ENCODE measurements at places on chromosomes 3 and 15.

GRCh38 chr3:186381424-186382216 is 19.6 kb upstream of the DGKG start:
- DNase-seq = peak; percentile 52

- DNase-seq = no peak
Observed at GRCh38 chr3:119950666-119951325, 143.5 kb downstream of the GSK3B start.

- peak; percentile 63 for DNase-seq
Observed at GRCh38 chr3:120567370-120568201, 28.6 kb upstream of the NDUFB4 start.

DNA sequence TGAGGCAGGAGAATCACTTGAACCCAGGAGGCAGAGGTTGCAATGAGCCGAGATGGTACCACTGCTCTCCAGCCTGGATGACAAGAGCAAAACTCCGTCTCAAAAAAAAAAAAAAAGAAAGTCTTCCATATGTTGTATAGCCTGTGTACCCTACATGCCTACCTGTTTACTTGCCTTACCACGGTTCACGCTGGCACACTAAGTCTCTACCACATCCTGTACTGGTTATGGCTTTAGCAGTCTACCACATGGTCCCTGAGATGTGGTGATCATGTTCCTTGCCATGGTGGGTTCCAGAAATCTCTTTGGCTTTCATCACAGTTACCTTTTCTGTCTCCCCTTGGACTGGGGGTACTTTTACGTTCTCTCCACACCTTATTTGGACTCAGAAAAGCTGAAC is 63.8 kb upstream of the TBC1D5 start:
- DNase-seq = no peak

GRCh38 chr3:34882764-34883163 is 756.6 kb upstream of the ARPP21 start:
- DNase-seq = no peak

- no peak for DNase-seq
Observed at GRCh38 chr15:40104296-40104864, 4.3 kb downstream of the BMF start.

DNA sequence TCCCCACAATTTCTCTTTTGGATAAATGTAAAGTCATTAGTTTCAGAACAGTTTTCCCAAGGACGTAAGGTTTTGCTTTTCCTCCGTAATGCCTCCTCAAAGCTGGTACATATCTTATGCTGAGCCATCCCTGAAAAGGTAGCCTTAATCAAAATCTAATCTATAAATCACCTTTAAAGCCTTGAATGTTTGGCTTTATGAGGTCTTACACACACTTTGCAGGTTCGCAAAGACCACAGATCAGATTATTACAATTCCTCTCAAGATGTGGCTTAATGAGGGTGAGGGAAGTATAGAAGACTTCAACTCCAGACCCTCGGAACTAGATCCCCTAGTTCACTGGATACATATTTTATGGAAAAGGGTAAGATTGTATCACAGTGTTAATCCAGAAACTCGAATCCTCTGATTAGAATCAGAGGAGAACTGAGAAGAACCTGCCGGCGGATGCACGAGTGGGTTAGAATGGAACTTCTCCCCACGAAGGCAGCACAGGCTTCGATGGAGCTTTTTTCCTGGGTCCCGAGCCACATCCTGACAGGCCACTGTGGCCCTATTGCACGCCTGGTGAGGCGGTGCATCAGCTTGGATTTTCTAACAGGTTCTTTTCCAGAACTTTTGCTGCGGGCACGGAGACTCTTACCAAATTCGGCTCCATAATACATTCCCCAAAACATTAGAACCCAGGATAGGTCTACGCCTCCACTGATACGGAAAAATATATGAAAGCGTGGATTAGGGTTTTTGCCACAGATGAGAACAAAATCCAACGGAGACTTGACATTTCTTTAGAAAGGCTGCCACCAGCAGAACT is 1.2 kb downstream of the CTXND1 start:
- DNase-seq = no peak

DNA sequence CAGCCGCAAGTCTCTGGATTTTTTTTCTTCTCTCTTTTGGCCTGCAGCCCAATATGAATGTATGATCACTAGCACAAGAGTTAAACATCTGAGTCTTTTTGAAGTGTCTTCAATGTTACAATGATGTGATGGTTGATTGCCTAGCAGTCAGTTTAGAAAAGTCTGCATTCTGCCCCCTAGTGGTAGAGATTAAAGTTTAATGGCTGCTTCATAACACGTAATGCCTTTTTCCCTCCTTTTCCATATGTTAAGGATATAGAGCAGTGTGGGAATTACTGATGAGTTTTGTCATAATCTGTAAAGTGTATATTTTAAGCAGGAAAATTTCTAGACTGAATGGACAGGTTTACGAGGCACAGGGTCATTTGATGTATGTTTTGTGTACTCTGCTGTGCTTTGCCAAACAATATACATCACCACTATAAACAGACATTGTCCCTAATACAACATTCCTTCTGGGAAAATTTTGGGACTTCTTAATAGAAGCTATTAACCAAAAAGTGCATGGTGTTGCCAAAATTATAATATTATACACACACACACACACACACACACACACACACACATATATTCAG is 1038.5 kb upstream of the NR2F2 start:
- DNase-seq = no peak

DNA sequence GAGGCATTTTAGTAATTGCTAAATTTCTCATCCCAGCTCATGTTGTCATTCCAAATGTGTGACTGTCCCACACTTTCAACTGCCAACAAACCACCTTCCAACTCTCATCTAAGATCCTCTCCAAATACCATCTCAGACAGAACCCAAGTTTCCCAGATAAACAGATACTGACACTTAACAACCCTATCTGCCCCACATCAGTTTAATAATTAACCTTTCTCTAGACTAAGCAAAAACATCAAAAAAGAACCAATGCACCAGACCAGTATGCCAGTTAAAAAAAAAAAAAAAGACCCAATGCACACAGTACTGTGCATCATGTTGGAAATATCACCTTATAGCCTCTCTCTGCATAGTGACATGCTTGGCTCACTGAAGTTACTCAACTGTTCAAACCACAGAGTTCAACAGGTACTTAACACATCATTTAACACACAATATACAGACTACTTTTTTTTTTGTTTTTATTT is 5.5 kb downstream of the SFMBT1 start:
- DNase-seq = no peak

DNA sequence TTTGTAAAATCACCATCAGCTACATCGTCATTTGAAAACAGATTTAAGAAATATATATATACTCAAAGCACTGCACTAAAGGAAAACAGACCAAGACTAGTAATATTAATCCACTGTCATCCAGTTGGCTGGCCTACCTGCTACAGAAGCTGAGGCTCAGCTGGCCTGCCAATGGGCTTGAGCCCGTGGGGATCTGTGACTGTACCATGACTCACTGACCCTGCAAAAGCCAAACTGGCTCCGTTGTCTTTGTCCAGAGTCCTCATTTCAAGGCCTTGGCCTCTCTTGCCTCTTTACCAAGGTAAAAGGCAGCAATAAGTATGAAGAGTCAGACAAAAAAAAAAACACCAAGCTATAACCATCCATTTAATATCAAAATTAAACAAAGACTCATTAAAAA is 463.5 kb upstream of the RASGRP1 start:
- DNase-seq = no peak

DNA sequence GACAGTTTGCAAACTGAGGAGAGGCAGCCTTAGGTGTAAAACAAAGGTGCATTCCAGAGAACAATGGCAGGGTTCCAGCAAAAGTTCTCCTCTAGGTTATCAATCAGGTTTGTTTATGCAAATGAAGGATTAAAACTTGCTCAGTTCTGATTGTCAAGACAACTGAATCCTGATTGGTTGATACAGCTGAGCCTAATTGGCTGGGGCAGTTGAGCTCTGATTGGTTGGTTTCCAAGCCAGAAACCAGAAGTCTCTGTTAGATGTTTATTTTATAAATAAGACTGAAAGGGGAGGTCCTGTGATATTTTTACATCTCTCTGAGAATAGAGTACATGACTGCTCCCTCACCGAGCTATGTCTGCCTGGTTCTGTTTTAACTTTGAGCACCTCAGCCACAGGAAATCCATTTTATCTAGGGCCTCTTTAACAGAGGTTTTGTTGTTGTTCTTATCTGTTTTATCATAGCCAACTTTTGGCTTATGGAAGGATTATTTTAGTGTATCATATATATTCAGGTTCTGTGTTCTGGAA is 37.8 kb downstream of the PPM1L start:
- no peak for DNase-seq

DNA sequence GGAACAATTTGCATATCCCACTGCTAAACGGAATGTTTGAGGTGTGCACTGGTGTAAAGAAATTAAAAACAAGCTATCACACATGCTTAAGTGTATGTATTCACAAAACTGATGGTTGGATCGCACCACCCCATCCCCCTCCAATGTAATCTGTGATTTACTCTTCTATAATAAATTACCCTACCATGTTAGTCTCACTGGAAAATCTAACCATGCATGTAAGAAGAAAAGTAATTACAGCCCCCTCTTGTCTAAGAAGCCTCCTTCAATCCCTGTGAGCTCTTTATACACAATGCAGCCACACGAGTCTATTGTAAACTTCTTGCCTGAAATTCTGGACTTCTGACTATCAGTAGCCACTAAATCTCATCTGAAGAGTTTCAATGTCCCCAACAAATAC is 173.6 kb downstream of the ZBTB20 start:
- no peak for DNase-seq

DNA sequence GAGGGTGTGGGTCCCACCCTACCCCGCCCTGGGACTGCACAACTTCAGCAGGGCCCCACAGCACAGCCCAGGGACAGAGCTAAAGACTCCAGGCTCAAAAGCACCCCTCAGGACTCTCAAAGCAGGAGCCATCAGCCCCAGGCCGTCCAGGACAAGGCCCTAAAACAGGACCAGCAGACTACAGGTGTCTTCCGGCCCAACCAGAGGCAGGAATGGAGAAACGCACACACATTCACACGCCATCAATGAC is 26.1 kb downstream of the ATRIP start:
- DNase-seq = no peak

DNA sequence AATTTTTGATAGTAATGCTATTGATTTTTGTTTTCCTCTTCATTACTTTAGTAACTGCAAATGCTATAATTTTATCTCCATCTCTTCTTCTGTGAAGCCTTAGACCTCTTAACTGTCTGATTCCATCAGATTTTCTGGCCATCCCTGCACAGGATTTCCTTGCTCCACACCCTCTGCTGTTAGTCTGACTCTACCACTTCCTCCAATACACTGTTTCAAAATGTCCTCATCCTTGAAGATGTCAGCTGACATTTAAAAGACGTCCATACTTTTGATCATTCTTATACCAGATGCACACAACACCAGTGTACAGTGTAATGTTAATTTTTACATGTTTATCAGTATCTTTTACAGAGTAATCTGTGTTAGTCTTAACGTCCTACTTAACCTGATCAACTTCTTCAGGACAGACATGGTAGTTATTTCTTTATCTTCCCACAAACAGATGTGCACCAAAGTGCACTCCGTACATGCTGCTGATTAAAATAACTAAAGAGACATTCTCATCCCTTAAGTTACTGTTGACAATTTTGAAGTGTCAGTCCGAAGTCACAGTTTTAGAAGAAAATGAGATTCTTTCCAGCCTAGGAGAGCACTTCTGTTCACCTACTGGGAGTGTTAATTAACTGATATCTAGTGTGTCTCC is 102.4 kb upstream of the RASGRP1 start:
- no peak for DNase-seq

- DNase-seq = no peak
Observed at GRCh38 chr15:28101983-28102441, 2.9 kb upstream of the OCA2 start.

GRCh38 chr3:194988495-194989165 is 282.3 kb downstream of the XXYLT1 start:
- no peak for DNase-seq

DNA sequence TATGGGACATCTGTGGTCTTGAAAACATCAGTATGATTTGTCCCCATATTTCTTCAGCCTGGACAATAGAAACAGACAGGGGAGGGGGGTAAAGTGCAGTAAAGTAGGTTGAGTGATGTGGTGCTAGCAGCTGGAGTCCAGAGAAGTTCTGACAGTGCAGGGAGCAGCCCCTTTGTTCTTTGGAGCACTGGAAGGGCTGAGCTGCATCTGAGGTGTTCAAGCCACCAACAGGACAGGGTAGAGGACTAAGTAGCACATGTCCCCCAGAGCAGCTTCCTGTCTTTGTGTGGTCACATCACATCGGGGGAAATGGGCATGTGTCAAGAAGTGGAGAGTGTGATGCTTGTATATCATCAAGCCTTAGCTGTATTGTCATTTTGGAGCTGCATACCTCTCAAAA is 12.1 kb downstream of the MRPS22 start:
- no peak for DNase-seq

All from NCI-H2227 treated with DMSO at 0.1 percent for 48 hours (cell line).